Epithelial cell of alveolus of lung (primary cell): ENCODE measurements at places on chromosomes 5 and 9. TPM values are rescaled to one million over a fixed set of nuclear protein-coding genes. Genes with fewer than 3 reads are reported as not detected.

The OTP gene
- 0.24 TPM in 1 of 2 replicates, not detected in the other for total RNA-seq

The SOX30 gene
- not detected in 2 replicates for total RNA-seq

The C5 gene
- 0.80 and 1.3 TPM in 2 replicates for total RNA-seq

The BAG1 gene
- 26.2 and 29.5 TPM in 2 replicates for total RNA-seq

The HTR1A gene
- not detected in 2 replicates for total RNA-seq

The MYORG gene
- total RNA-seq = 1.3 and 2.1 TPM in 2 replicates

The SUSD3 gene
- total RNA-seq = 1.8 TPM in 2 replicates

The PITX1 gene
- 3.0 and 3.2 TPM in 2 replicates for total RNA-seq

The FAM151B gene
- 0.40 and 1.2 TPM in 2 replicates for total RNA-seq

The IRX2 gene
- 0.64 and 1.9 TPM in 2 replicates for total RNA-seq

The SPATA31C2 gene
- not detected in 2 replicates for total RNA-seq

The ABLIM3 gene
- total RNA-seq = 84.9 and 91.3 TPM in 2 replicates

The IFNK gene
- not detected in 2 replicates for total RNA-seq

The GNE gene
- 13.4 and 25.0 TPM in 2 replicates for total RNA-seq

The OR13C3 gene
- not detected in 2 replicates for total RNA-seq

The DOCK8 gene
- total RNA-seq = 0.24 and 0.52 TPM in 2 replicates

The ACSL6 gene
- total RNA-seq = not detected in 2 replicates
